ENCODE measurements at places on chromosomes 5 and 9.

- no peak for DNase-seq
Observed at GRCh38 chr9:1429297-1429696, 379.1 kb downstream of the DMRT2 start.

- peak; percentile 3 for DNase-seq
Observed at GRCh38 chr5:21680196-21680595, 1172.9 kb downstream of the CDH12 start.

DNA sequence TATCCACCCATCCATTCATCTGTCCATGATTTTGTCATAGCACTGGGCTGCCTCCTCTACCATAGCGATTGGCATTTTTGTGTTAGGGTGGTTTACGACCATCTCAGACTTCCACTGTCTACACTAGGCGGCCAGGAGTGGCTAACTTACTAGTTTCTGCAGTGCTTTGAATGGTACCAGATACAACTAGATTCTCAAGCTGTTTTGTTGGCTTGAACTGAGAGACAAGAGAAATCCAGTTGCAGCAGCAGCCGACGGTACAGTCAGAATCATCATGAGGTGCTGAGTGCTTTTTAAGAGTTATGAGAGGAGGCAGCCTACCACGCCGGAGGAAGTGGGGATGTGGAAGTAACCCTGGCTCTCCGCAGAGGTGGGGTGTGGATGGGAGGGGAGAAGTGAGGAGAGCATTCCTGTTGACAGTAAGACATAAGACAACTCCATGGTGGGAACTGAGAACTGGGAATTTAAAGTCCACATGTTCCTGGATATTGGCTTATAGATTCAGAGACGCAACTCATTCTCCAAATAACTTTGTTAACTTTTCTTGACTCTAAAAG lies 27.9 kb downstream of the COL5A1 start:
- no peak for DNase-seq

GRCh38 chr9:96169484-96169883 lies 132.5 kb downstream of the HSD17B3 start:
- no peak for DNase-seq

DNA sequence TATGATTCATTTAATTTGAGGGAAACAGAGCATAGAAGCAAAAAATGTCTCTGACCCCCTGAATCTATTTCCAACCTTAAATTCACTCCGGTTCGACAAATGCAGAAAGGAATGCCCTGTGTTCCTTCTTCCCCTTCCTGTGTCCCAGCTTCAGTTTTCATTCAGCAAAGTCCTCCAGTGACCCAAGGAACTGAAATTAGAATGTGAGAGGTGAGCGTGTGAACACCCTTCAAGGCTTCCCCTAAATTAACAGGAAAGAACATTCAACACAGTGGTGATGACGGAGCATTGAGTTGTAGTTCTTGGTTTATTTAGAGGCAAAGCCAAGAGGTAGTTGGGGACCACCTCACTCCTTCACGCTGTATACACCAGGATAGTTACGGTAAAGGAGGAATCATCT lies 97.6 kb upstream of the CTSL start:
- DNase-seq = peak; percentile 58

DNA sequence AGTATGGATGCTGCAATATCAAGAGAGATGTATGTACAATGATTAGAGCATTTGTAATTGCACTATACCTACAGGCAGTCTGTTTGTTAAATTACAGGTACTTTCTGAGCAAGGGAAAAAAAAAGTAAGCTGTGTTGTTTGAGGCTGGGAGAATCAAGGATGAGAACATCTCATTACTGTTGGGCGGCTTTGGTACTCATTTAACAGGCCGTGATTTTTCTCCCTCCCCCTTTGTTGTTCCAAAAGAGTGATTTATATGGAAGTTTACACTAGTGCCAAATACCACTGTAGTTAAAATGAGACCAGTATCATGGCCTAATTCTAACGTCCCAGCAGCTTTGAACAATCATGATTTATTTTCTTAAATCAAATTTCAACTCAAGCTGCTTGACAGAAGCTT lies 71.2 kb upstream of the GNA14 start:
- DNase-seq = no peak

GRCh38 chr5:69527128-69527770 lies 32.7 kb upstream of the GTF2H2C start:
- DNase-seq = no peak

DNA sequence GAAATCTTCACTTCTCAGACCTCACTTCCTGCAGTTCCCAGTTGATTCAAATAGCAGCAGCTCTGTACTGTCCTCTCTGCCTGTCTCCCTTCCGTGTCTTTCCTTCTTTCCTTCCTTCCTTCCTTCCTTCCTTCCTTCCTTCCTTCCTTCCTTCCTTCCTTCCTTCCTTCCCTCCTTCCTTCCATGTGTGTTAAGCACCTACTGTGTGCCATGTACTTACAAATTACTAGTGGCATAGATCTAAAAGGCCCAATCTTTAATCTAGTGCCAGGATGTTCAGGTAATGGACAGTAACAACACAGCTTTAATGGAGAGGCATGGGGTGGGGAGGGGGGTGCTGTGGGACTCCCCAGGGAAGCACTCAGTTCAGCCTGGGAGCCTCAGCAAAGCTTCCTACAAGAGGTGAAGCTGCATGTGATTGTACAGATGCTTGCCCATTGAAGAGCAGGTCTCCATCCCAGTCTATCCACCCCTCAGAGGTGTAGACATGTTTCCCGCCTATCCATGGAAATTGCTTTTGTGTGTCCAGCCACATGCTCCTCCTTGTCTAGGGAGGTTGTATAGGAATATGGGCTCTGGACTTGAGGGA lies 106.0 kb downstream of the RGS3 start:
- no peak for DNase-seq

DNA sequence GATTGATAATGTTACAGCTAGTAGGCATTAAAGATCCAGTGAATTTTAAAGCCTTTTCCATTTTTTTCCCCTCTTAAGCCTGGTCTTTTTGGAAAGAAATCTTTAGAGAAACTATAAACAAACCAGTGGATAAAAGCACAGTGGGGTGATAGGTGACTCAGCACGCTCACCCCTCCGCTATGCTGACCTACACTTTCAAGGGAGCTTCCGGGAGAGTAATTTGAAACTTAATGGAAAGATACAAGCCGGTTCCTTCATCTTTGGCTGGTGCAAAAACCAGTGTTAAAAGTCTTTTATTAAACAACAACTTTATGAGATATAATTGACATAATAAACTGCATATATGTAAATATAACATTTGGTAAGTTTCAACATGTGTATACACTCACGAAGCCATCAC lies 27.0 kb upstream of the ALDOB start:
- no peak for DNase-seq

GRCh38 chr9:36764364-36765076 lies 191.8 kb downstream of the MELK start:
- no peak for DNase-seq

GRCh38 chr5:157948738-157949410 lies 89.9 kb upstream of the CLINT1 start:
- peak; percentile 93 for DNase-seq

- no peak for DNase-seq
Observed at GRCh38 chr5:91175708-91176107, 207.4 kb downstream of the ARRDC3 start.
